ENCODE measurements at places on chromosomes 7 and 10.

DNA sequence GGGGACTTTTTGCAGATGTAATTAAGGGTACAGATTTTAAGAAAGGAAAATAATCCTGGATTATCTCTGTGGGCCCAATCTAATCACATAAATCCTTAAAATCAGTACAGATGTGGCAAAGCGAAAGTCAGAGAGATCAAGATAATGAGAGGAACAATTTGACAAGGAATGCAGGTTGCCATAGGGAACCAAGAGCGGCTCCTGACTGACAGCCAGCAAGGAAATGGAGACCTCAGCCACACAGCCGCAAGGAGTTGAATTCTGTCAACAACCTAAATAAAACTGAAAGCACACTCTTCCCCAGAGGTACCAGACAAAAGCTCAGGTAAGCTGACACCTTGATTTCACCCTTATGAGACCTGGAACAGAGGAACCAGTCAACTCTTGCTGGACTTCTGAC, 3.4 kb upstream of the PNPLA8 start:
- DNase-seq = no peak

DNA sequence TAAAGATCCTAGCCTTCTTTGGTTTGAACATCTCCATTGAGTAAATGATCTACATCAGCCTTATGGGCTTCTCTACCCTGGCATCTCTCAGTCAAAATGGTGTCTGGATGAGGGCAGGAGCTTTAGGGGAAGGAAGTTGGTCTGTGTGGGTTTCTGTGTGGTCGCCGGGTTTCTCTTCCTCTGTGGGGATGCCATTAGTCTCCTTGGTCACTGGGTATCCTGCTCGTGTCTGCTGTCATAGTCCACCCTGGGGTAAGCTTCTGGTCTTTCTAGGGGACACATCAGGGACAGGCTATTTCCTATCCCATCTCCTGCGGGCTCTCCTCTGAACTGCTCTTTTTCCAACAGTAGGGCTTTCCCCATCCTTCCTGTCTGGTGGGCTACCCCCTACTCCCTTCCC, 150.3 kb upstream of the NPY start:
- no peak for DNase-seq

GRCh38 chr7:47186316-47186715, 395.6 kb downstream of the TNS3 start:
- no peak for DNase-seq

- DNase-seq = no peak
Measured at GRCh38 chr10:127364034-127364433, 167.6 kb upstream of the INSYN2A start.

GRCh38 chr10:79009145-79009544, 59.6 kb upstream of the ZMIZ1 start:
- DNase-seq = no peak

GRCh38 chr7:45033261-45033930, 33.4 kb downstream of the CCM2 start:
- no peak for DNase-seq

DNA sequence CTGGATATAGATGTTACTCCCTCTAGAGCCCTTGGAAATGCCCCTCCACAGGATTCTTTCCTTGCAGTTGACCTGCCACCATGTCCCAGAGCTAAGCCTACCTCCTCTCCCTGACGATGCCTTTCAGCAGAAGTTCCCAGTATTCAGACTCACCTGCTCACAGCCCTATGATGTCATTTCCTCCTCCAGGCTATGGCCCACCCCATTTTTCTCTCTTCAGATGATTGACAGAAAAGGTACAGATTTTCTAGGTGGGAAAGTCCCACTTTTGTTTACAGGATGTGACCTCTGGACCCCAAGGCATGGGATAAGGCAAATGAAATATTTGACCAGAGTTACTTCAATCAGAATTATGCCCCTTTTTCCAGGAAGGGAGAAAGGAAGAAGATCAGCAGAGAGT, 280.2 kb upstream of the PHYHIPL start:
- DNase-seq = no peak

- no peak for DNase-seq
Measured at GRCh38 chr7:19869979-19870378, 96.6 kb upstream of the TMEM196 start.

- DNase-seq = no peak
Measured at GRCh38 chr7:157522189-157522588, 185.4 kb downstream of the DNAJB6 start.

GRCh38 chr7:55538538-55538937, 33.8 kb downstream of the VOPP1 start:
- no peak for DNase-seq

DNA sequence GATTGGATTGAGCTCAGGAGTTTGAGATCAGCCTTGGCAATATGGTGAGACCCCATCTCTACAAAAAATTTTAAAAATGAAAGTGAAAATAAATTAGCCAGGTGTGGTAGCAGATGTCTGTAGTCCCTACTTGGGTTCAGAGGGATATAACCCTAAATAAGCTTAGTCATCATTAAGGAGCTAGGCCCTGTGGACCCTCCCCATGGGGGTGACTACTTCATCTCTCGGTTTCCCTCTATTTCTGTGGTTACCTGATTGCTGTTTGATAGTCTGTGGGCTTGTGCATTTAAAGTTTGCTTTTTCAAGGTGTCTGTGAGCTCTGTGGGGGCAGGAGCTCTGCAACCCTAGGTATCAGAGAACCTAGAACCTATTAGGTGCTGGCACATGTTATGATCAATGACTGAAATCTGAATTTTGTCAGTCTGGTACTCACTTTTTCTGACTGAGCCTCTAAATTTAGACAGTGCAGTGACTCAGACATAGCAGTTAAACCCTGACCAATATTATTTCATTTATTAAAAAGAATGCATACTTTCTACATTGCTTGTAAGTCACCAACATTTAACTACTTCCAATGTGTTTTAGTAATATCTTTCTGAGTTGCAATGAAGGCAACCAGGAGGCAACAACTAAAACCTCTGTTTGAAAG, 8.1 kb upstream of the CUZD1 start:
- no peak for DNase-seq

GRCh38 chr7:26531926-26532325, 240.3 kb downstream of the SNX10 start:
- DNase-seq = no peak

- no peak for DNase-seq
Measured at GRCh38 chr7:64993901-64994300, 3.1 kb upstream of the ZNF117 start.

DNA sequence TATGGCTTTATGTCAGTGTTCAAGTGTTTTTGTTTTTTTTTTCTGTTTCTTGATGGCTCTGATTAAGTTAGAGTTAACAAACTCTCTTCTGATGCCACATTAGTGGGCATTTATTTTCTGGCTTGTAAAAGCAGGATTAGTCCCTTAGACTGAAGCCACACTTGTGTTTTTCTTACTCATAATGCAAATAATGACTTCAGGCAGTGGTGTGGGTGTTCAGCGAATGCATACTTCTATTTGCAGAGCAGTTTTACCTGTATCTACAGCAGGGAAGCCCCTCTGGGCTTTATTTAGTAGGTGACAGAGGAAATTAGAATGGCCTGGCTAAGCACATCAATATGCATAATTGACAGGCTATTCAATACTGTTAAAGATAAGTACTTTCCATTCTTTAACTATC, 79.9 kb downstream of the CNNM2 start:
- DNase-seq = no peak

Data from amygdala (tissue), 56 donors.